Forelimb muscle (tissue), 1 donor: ENCODE measurements at places on chromosomes 4 and X. TPM values are rescaled to one million over a fixed set of nuclear protein-coding genes. Genes with fewer than 3 reads are reported as not detected.

DNA sequence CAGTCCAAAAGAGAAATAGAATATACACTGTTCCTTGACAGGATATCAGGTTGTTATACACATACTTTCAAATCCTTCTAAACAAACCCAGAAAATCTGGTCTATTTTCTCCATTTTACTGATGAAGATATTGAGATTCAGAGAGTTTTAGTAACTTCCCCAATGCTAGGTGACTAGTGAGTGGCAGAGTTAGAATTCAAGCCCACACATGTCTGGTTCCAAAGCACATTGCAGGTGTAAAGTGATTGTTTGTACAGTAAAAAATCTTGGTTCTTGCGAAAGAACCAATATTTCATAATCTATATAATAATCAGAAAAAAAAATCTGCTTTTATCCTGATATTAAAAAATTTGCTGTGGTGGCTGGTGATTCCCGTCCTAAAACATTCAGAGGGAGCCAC, 39.5 kb upstream of the EMCN start:
- DNase-seq = no peak

DNA sequence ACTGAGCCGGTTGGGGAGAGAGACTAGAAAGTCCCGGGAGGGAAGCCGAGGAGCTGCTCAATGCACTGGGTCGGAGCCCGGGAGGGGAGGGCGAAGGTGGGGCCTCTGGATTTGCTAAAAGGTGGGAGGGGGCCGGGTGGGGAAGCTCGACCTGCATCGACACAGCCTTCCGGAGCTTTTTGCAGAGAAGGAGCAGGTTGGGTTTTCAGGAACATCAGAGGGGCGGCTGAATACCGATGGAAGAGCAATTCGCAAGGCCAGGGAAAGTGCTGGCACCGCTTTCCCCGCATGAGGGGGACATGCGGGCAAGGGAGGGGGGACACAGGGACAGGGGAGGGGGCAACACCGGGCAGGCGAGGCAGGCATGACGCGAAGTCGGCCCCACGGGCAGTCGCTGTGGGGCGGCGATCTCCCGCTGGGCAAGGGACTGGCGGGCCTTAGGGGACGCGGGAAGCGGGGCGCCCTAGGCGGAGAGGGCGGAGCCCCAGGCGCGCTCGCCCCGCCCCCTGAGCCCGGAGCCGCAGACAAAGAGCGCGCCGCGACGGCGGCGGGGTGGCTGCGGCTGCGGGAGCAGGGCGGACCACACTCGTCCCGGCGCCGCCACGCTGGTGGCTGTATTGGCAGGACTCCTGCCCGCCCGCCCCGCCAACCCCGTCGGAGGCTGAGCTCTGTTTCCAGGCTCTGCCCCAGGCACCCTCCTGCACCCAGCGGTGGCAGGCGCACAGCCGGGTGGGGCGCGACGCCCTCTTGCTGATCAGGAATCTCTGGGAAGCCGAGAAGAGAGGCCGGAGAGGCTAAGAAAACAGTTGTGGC, 11.6 kb downstream of the PDZD4 start:
- no peak for DNase-seq

The NLGN4X gene
- 2.0 TPM for polyA plus RNA-seq

- DNase-seq = no peak
Measured at GRCh38 chr4:186150926-186151325, 40.4 kb upstream of the CYP4V2 start.

The PITX2 gene
- polyA plus RNA-seq = 43.4 TPM
